NCI-H2107 (cell line): ENCODE measurements at places on chromosomes 16 and 17.

GRCh38 chr16:82260212-82260795 lies 90.3 kb upstream of the MPHOSPH6 start:
- DNase-seq, result no peak

DNA sequence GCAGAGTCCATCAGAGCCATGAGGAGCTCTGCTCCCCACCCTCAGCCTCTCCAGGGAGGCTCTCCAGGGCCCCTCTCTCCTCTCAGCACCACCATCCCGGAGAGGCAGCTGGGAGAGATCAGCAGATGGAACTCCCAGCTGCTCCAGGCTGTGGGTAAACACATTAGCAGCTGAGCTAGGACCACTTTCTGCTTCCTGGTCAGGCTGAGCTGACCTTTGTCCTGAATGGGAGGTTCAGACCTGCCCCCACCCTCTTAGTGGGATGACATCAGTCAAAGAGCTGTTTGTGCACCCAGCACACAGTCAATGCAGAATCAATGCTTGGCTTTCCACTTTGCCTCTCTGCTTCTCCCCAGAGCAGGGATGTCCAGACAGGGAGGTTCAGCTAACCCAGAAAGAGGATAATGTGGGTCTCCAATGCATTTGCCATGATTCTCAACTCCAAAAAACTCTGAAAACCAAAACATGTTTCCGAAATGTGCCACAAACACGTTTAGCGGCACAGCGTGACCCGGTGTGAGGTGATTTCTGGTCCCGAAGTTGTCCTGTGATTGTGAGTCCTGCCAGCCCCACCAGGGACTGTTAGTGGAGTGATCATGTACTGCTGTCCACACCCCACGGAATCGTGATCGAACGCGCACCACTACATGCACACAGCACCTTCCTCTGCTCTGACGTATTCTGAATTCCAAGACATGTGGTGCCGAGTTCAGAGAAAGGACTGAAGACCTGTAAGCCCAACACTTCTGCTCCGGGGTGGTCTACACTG lies 6.7 kb downstream of the GPR142 start:
- DNase-seq, result no peak

DNA sequence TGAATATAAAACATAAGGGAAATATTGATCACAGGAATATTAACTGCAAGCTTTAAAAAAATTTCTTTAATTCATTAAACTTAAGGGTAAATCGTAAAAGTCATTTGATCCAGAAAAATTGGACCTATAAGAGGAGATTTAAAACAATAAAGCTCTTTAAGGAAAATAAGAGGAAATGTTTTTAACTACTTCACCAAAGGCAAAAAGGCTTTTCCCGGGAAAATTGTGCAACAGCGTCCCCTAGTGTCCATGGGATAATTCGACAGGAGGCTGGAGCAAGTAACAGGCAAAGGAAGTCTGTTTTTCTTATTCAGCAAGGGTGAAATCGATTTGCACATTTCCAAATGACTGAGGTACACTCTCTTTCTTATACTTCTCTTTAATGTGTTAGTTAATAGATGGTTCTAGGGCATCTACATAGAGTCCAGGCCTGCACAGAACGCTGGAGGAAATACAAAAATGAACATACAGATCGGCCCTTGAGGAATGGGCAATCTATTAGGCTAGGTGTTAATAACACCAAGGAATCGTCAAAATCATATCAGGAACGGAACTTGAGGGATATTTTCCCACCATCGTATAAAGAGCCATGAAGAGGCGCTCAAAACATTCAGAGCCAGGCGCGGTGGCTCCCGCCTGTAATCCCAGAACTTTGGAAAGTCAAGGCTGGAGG lies 61.4 kb downstream of the ZNF18 start:
- no peak for DNase-seq

DNA sequence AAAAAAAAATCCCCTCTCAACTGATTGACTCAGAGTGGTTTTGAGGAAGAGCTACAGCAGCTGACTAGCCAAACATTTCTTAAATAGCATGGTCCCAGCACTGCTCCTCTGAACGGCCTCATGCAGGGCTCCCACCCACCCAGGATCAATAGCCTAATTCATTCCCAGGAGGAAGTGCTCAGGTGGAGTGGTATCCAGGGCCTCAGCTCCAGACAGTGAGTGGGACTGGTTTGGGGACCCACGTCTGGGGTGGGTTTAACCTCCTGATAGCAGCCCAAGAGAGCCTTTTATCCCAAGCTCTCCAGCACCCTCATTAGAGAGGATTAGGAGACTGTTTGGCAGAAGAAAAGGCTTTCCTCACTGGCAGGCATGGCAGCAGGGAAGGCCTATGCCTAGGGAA lies 68.5 kb upstream of the CDH5 start:
- no peak for DNase-seq

DNA sequence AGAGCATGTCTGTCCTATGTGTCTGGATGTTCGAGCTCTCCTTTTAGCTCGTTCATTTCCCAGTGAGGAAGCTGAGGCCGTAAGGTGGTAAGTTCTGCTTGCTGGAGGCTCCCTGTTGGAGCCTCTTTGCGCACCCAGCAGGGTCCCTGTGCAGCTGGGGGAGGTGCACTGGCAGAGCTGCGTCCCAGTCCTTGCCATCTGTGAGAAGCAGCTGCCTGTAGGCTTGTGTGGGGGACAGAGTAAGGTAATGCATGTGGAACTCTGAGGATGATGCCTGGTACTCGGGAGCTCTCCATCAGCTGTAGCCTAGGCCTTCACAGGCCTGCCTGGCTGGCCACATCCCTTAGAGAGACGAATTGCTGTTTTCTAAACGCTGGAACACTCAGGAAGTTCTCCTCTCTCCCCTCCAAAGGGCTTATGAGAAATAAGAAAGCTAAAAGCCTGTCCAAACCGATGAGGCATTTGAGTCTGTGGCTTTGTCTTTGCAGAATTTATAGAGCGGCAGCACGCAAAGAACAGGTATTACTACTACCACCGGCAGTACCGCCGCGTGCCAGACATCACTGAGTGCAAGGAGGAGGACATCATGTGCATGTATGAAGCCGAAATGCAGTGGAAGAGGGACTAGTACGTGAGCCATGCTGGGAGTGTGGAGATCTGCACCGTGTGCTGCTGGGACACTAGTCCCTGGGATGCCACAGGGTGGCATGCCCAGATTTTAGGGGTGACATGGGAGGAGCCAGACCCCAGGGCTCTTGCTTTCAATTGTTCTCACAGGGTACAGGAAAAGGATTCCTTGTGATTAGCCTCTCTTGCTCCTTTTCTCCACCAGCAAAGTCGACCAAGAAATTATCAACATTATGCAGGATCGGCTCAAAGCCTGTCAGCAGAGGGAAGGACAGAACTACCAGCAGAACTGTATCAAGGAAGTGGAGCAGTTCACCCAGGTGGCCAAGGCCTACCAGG lies 1.6 kb downstream of the NDUFB10 start:
- no peak for DNase-seq

GRCh38 chr16:19974607-19975006 lies 90.0 kb upstream of the GPRC5B start:
- DNase-seq, result no peak

DNA sequence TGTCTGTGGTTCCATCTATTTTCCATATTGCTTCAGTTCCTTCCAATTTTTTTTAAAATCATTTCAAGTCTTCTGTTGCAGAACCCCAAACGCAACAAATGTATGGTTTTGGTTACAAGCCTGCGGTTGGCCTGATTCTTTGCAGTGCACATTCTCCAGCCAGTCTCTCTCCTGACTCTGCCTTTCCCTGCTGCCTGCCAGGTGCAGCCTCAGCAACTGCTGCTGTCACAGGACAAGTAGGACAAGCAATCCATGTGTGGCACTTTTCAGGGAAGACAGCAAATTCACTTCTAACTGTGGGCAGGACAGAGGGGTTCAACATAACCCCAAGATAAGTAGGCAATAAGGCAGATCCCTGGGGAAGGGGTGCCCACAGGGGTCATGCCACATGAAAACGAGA lies 24.2 kb downstream of the EMP2 start:
- DNase-seq, result no peak

DNA sequence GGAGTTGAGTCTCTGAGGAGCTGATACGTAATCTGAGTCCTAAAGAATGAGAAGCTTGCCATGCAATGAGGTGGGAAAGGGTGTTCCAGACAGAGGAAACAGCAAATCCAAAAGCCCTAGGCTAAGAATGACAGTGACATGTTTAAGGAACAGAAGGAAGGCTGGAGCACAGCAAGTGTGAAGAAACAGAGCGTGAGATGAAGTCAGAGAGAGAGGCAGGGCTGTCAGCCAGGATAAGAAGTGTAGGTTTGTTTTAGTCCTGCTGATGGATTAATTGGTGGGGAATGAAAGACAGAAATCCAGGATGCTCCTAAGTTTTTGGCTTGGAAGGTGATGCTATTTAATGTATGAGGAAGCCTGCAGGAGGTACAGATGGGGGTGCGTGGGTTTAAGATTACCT lies 14.5 kb downstream of the MMP28 start:
- DNase-seq, result no peak

DNA sequence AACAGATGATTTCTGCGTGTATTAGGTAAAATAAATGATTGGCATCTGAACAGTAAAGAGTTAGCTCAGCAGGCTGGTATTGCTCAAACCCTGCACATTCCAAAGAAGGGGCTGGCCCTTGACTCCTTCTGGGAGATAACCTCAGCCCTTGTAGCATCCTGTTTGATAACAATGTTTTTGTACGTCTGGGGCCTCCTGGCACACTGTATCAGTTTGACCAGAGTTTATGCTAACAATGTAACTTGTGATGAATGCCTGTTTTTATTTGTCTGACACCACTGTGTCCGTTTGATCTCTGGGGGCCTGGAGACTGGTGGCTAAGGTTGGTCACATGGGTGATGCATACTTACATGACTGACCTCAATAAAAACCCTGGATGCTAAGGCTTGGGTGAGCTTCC lies 43.8 kb upstream of the NDRG4 start:
- no peak for DNase-seq

DNA sequence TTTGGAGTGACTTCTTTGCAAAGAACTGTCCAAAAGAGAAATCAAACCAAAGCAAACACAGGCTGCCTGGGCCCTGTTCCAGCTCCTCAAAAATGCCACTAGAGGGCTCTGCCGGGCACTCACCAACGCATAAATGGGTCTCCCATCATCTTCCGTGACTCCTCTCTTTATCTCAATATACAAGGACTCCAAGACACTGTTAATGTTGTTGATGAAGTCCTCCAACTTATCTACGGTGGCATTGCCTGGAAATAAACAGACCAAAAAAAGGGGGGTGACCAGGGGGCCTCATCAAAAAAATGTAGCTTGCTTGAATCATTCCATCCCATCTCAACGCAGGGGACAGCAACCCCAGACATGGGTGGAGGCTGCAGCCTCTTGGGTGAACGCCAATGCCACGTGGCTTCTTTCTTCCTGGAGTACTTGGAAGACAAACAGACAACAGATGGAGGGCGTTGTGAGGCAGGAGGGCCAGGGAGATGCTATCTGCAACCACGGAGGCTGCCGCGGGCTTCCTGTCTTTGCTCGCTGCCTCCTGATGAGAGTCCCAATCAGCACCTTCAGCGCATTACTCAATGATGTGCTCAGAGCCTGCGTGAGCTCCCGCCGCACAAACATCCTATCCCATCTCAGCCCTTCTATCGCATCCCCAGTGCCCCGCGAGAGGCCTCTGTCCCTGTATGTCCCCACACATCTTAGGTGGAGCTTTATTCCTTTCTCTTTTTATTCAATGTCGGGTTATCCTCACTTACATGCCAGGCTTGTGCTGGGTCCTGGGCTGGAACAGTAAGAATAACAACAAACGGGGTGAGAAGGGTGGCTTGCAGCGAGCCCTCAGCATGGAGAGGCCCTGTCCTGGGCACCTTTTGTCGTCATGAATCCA lies 32.0 kb downstream of the KDM8 start:
- DNase-seq, result no peak

GRCh38 chr17:235831-236640 lies 54.6 kb upstream of the DOC2B start:
- DNase-seq, result no peak

GRCh38 chr16:53456625-53457024 lies 22.4 kb downstream of the RBL2 start:
- no peak for DNase-seq

- no peak for DNase-seq
These were observed 252.7 kb upstream of the SDK2 start for GRCh38 chr17:73896966-73897365.

GRCh38 chr16:68910051-68910450 lies 66.7 kb downstream of the TANGO6 start:
- DNase-seq, result no peak

GRCh38 chr16:23280483-23280967 lies 21.6 kb upstream of the SCNN1B start:
- no peak for DNase-seq

DNA sequence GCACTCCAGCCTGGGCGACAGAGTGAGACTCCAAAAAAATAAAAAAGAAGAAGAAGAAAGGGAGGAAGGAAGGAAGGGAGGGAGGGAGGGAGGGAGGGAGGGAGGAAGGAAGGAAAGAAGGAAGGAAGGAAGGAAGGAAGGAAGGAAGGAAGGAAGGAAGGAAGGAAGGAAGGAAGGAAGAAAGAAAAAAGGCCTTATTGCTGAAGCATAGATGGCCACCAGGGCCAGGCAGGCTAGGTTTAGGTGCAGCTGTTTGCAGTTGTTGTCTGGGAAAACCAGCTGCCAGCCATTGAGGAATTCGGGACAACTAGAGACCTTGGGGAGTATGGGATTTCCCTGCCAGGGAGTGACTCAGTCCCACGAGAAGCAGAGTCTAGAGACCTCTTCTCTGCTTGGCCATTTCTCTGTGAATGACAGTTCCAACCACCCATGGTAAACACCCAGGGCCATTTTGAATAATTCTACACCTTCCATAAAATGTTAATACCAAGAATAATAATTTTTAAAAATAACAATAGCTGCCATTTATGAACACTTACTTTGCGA lies 31.0 kb downstream of the SCNN1B start:
- DNase-seq, result no peak

DNA sequence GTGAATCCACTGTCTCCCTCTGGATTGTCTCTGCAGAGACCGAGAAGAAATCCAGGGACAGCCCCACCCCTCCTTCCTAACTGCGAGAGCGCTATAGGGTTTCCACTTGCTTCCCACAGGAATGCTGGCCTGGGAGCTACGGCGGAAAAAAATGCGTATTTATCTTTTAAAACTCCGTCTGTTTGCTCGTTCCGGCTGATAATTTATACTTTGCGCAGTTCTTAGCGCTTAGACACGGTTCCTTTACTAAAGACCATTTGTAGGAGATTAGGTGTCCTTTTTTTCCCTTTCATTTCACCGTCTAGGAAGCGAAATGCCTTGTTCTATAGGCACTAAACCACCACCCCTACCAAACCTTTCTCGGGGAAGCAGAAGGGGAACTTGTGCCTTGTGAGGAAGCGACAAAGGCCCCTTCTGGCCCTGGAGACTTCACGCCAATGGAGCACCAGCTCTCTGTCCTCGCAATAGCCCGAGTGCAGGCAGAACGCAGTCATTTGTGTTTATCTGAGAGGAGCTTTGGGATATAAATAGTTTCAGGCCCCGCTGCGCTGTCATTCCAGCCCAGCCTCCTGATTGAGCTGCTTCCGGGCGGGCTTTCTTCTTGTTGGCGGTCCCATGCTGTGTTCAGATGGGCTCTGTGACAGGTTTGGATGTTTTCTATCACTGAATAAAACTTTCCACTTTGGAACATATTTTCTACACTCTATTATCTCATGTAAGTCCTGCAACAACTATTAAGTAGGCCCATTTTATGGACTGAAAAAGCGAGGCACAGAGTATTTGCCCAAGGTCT lies 791 bp upstream of the SUPT4H1 start:
- DNase-seq, result no peak

GRCh38 chr16:59201160-59201559 lies 467.0 kb upstream of the GOT2 start:
- DNase-seq, result no peak
